ENCODE measurements at places on chromosomes 1 and 21. TPM values are rescaled to one million over a fixed set of nuclear protein-coding genes. Genes with fewer than 3 reads are reported as not detected.

DNA sequence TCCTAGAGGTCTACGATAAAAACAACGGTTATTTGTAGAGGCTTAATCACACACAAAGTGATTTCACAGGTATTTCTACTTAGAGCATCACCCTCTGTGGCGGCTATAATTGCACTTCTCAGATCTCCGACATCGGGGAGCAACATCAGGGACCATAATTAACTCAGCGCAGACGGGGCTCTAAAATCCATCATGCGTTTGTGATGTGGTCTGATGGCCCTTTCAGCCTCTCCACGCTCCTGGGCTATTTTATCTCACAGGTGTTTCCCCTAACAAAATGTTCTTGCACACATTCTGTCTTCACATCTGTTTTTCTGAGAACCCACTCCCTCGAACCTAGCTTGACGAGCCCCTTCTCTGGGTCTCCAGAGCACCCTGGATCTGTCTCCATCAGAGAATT lies 146.3 kb upstream of the DUSP10 start:
- H3K27me3 ChIP-seq: no peaks in the 10 kb centered on the region
- no peaks in the 10 kb centered on the region for H3K36me3 ChIP-seq
- DNase-seq: no peak
- H3K4me1 ChIP-seq: no peaks in the 10 kb centered on the region

DNA sequence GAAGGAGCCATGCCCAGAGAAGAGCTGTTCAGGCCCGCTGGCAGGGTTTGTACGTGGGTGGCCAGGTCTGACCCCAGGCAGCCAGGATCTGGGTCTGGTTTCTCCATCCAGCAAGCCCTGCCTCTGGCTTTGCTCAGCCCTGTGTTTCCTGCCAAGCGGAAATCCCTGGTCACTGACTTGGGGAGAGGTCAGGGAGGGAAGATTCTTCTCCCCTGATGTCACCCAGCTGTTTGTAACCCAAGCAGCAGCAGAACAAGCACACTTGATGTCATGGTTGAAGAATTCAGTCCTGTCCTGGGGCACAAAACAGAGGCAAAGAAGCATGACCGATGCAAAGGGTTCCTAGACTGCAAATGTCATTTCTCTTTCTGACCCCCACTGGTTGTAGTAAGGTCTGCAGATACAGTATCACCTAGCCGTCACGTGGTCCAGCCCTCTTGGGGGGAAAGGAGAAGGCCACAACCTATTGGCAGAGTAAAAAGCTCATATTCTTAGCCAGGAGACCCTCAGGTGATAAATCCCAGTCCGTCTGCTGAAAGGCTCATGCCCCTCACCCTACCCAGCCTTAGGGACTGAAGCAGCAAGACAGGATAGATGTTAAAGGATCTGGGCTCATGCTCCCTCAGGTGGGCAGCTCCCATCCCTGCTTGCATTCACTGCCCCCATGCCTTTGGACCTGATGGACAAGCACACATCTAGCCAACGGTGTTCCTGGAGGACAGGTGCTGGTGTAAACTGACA lies 120.9 kb downstream of the SYT2 start:
- no peaks in the 10 kb centered on the region for H3K4me1 ChIP-seq
- H3K36me3 ChIP-seq: peaks cover 4% of the 10 kb centered on the region
- no peak for DNase-seq
- no peak overlapping the region for H3K27ac ChIP-seq
- H3K4me3 ChIP-seq: no peak overlapping the region
- peaks cover 2% of the 10 kb centered on the region for H3K27me3 ChIP-seq

GRCh38 chr1:226763905-226764264 lies 24.8 kb upstream of the ITPKB start:
- DNase-seq: no peak
- no peak overlapping the region for H3K27ac ChIP-seq
- H3K4me1 ChIP-seq: peaks cover 21% of the 10 kb centered on the region
- H3K4me3 ChIP-seq: no peak overlapping the region
- H3K27me3 ChIP-seq: no peaks in the 10 kb centered on the region
- H3K36me3 ChIP-seq: no peaks in the 10 kb centered on the region

DNA sequence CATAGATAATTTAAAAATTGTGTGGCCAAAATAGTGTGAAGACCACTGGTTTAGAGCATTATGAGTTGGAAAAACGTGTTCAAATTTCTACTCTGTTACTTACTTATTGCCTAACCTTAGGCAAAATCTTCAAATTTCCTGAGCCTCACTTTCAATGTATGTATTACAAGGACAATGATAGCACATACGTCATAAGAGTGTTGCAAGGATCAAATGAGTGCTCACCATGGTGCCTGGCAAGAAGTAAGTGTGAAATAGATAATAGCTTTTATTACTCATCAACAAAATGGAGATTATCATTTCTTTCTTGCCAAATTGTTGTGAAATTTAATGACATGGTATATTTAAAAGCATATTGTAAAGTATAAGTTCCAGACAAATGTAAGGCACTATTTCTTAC lies 57.2 kb downstream of the FH start:
- no peaks in the 10 kb centered on the region for H3K4me1 ChIP-seq
- no peaks in the 10 kb centered on the region for H3K36me3 ChIP-seq
- H3K27ac ChIP-seq: no peak overlapping the region
- no peak for DNase-seq
- H3K4me3 ChIP-seq: no peak overlapping the region
- peaks cover 3% of the 10 kb centered on the region for H3K27me3 ChIP-seq

DNA sequence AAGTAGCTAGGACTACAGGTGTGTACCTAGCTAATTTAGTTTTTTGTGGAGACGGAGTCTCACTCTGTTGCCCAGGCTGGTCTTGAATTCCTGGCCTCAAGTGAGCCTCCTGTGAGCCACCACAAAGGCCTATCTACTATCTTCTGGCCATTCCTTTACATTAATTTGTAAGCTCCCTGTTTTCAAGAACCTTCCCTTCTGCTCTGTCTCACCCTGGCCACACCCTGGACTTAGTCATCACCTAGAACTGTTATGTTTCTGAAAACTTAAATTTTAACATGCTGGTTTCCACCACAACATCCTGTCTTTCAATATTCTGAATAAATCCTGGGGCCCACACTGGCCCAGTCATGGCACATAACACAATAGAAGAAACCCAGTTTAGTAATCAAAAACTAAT lies 4.9 kb upstream of the B4GALT3 start:
- no peaks in the 10 kb centered on the region for H3K27me3 ChIP-seq
- peaks cover 57% of the 10 kb centered on the region for H3K4me1 ChIP-seq
- peak overlapping the region; percentile 89 for H3K27ac ChIP-seq

DNA sequence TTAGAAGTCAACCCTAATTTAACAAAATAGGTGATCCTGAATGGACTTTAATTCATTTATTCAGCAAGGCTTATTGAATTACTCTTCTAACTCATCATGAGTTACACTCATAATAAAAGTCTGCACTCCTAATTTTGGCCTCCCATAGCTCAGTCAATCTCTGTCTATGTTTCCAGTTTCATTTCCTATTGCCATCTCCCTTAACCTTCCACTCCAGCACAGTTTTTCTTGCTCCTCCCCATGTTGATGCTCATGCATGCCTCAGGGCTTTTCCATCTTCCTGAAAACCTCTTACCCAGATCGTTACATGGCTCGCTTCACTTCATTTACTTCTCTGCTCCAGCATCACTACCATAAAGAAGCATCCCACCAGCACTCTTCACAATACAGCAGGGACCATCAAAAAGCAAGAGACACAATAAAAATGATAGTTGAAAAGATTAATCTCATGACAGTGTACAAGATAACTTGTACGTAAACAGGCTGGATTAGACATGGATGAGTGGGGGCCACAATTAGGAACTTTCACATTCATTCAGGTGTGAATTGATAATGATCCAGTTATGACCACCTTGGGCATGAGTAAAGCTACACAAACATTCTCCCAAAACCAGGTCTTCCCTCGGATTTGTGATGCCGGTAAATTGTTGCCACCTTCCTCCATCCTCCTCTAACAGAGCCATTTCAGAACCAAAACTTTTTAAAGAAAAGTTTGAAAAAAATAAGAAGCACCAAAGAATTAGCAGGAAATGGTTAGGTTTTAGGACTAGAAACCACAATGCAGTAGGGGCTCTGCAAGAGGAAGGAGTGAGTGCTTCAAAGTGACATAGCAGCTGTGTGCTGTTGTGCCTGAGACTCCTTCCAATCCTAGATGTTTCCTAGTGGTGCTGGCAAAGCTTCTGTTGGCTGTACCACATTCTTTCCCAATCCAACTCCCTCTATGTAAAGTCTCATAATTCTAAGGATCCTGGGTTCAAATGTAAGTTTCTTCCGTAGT lies 89.8 kb downstream of the OLFML2B start:
- peak; percentile 10 for DNase-seq
- peaks cover 11% of the 10 kb centered on the region for H3K36me3 ChIP-seq
- H3K4me1 ChIP-seq: peaks cover 14% of the 10 kb centered on the region
- no peaks in the 10 kb centered on the region for H3K27me3 ChIP-seq
- no peak overlapping the region for H3K4me3 ChIP-seq

DNA sequence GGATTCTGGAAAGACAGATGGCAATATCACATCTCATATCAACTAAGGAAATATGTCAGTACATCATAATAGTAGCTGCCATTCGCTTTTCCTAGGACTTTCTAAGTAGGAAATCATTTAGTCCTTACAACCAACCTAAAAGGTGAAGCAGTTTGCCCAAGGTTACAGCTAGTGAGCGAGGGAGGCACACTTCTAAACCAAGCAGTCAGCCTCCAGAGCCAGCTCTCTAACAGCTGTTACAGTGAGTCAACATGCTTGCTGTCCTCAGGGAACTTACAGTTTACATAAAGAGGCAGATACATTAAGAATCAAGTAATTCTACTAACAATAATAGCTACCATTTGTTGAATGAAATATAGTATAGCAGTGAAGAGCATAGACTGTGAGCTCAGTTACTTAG lies 57.1 kb downstream of the GIPC2 start:
- no peak overlapping the region for H3K4me3 ChIP-seq
- no peaks in the 10 kb centered on the region for H3K4me1 ChIP-seq
- no peak overlapping the region for H3K27ac ChIP-seq
- H3K27me3 ChIP-seq: peaks cover 6% of the 10 kb centered on the region
- no peak for DNase-seq
- H3K36me3 ChIP-seq: no peaks in the 10 kb centered on the region

GRCh38 chr1:238562341-238562740 lies 671.6 kb upstream of the ZP4 start:
- no peaks in the 10 kb centered on the region for H3K4me1 ChIP-seq
- no peak overlapping the region for H3K4me3 ChIP-seq
- DNase-seq: no peak
- no peaks in the 10 kb centered on the region for H3K36me3 ChIP-seq
- no peaks in the 10 kb centered on the region for H3K27me3 ChIP-seq

GRCh38 chr1:184050636-184051035 lies 894 bp upstream of the TSEN15 start:
- no peak for DNase-seq
- peaks cover 3% of the 10 kb centered on the region for H3K36me3 ChIP-seq
- H3K4me3 ChIP-seq: no peak overlapping the region
- peaks cover 15% of the 10 kb centered on the region for H3K4me1 ChIP-seq
- H3K27ac ChIP-seq: peak overlapping the region; percentile 75
- no peaks in the 10 kb centered on the region for H3K27me3 ChIP-seq

RXFP4 gene
- not detected for total RNA-seq

SLC16A4 gene
- total RNA-seq: 0.69 TPM

ADAMTS1 gene
- 1.7 TPM for total RNA-seq

DISC1 gene
- total RNA-seq: 14.6 TPM

KPRP gene
- total RNA-seq: not detected

C1orf105 gene
- not detected for total RNA-seq

SLC22A15 gene
- 0.41 TPM for total RNA-seq
